ENCODE measurements at places on chromosomes 7 and 10.

DNA sequence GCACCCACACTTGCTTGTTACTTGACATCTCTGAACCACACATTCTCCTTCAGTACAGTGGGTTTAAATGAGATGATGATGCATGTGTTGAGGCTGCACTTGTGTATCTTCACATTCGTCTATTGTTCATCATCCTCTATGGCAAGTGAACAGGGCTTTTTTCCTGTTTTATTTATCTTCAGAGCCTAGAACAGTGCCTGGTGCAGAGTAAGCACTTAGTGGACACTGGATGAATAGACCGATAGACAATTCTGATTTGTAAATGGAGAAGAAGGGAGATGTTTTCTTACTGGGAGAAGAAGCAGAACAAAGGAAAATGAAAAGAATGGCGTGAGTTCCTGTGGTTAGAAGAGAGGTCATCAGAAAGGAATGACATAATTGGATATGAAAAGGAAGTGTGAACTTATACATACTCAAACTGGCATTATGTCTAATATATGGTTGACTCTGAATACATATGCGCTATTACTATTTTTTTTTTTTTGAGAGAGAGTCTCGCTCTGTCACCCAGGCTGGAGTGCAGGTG is 99.7 kb downstream of the AVL9 start:
- no peak for DNase-seq

DNA sequence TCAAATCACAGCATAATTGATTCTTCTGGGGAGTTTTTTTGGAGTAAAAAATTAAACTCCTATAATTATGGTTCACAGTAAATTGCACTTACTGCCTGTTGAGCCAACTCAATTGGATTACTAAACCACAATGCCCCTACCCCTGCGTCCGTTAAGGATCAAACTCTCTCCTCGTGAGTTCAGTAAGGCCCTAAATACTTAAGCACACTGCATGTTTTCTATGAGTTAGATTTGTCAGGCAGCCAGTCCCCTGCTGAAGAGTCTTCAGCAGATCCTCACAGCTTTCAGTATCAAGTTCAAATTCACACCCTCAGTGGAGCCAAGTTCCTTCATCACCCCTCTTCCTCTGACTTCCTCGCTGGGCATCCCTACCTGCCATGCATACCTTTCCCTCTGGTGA is 275.0 kb upstream of the BMPER start:
- no peak for DNase-seq

GRCh38 chr7:26006426-26006825 is 145.6 kb upstream of the NFE2L3 start:
- no peak for DNase-seq

- DNase-seq, result no peak
Observed at GRCh38 chr10:17836942-17837341, 27.8 kb downstream of the MRC1 start.

- DNase-seq, result no peak
Observed at GRCh38 chr10:103763374-103764202, 91.8 kb downstream of the SH3PXD2A start.

DNA sequence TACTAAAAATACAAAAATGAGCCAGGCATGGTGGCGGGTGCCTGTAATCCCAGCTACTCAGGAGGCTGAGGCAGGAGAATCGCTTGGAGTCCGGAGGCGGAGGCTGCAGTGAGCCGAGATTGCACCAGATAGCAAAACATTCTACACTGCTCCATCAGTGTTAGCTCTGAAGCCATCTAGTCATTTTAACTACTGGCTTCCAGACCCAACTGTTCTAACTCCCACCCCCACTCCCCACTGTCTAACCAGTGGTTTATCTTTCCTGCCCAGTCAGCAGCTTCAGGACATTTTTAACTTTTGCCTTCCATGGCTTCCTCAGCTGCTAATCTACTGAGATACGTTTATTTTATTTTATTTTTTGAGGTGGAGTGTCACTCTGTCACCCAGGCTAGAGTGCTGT is 6.2 kb upstream of the FRAT1 start:
- no peak for DNase-seq

DNA sequence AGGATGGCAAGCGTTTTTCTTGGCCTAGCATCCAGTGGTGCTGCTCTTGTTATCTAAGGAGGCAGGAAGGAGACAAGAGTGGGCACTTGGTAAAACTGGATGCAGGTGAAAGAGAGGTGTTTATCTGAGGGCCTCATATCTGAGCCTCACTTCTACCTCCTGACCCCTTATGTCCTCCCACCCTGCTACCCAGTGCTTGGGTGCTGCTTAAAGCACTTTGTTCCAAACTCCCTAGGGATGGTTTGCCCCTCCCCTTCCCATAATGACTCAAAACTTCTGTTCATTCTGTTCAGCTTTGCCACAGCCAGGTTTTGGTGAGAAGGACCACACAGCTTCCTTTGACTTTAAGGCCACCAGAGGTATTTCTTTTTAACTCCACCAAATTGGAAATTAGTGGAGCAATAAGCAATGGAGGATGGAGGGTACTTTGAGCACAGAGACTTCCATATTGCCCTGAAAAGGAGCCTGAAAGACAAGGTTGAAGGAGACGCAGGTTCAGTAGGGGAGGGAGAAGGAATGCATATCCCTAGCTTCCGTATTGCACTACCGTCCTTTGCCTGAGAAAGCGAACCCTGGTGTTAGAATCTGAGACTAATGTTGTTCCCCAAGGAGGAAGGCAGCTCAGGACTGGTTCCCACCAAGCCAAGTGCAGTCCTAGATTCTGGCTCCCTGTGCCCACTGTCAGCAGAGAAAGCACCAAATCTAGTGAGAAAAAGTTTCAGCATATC is 30.1 kb downstream of the ENTPD1 start:
- no peak for DNase-seq

- DNase-seq, result peak; percentile 36
Observed at GRCh38 chr7:92685136-92686042, 95.2 kb upstream of the FAM133B start.

DNA sequence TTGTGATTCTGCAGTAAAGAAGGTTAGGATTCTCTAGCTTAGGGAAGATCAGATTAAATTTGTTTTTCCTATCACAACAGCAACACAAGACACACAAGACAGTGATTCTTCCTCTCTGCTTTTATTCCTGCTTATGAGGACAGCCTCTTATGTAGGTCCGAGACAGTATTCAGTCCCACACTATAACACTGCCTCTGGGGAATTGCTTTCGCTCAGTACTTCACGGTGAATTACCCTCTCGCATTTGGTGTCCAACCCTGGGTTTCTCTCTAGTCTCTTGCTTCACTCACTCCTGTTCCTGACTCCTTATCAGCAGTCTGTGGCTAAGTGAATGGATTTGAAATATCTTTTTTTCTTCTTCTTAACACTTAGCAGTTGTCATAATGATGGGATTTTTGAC is 1.7 kb downstream of the HIF1AN start:
- no peak for DNase-seq

DNA sequence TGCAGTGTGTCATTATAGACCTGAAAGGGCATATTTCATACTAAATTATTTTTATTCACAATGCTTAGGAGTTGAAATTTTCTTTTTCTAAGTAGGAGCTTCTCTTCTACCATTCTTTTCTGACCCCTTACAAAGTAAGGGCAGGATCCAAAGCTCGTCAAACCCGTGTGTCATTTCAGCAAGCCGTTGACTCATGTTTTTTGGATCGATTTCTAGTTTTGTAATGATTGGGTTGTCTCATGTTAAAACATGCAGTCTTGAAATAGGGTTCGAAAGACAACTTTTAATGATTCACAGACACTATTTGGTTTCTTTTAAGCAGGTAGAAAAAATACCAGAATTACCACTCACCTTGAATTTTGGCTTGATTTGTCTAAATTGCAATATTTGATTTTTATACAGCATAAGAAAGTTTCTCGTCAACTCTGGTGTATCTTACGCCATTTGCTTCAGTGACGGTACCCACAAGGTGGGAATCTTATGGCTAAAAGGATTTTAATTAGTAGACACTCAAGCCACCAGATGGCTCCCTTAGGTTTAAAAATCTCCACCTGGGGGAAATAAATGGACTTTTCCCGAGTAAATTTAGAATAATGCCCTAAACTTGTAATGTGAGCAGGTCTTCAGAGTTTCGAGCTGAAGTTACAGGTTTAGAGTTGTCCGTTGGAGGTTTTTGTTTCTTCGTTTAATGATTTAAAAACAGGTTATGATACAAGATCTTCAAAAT is 283.4 kb downstream of the CCDC3 start:
- DNase-seq, result no peak

DNA sequence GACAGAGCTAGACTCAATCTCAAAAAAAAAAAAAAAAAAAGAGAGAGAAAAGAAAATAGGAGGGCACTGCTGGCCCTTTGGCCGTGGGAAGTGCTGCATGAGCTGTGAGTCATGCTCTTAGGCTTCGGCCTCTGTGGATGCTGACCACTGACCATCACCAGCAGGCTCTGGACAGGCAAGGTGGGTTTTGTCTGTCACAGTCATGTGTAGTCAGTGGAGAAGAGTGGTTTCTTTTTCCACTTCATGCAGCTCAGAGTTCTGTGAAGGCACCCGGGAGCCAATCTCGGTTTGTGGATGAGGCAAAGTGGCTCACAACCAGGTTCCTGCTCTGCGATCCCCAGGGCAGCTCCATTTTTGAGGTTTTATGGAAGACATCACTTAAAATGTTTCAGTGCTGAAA is 58.1 kb downstream of the PRTFDC1 start:
- DNase-seq, result no peak

DNA sequence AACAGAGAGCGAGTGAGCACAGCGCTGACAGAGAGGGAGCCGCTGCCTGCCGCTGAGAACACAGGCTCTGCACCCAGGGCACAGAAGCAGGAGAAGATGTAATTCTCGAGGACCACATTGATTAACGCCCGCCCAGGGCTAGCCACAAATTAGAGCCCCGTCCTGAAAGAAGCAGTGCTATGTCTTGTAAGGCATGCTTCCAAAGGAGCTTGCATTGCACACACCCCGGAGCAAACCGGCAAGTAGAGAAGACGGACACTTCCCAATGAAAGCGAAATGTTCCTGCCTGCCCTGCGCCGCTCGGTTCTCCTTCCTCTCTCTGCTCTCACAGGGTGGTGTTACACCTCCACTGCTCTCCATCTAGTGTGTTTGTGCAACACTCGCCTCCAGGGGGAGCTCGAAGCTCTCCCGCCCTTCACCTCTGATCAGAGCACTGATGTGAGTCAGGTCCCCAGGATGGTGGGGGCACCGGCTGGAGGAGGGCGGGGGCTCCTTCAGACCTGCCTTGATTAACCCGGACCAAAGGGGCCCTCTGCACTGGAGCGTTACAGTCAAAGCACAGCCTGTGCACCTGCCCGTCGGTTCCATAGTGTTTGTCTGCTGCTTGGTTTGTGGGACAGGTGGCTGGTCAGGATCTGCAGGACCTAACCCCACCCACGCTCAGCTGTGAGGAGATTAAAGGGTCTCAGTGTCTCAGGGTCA is 316.5 kb downstream of the ADARB2 start:
- peak; percentile 40 for DNase-seq

DNA sequence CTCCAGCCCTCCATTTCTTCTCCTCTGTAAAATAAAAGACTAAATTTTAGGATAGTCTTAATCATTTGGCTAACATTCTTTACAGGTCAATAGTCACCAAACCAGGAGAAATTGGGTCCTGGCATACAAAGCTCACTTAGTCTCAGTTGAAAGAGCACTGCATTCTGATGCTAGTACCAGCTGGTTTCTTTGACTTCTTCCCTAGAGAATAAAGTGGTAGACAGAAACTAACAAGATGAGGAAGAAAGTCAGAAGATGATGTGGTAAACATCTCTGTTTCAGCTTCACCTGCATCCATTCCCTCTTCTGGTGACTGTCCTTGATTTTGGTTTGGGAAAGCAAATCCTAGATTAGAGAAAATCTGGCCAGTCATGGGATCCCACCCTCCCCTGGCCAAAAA is 37.2 kb downstream of the NKX2-3 start:
- DNase-seq, result no peak

GRCh38 chr7:135801045-135801693 is 52.6 kb upstream of the FAM180A start:
- peak; percentile 14 for DNase-seq

DNA sequence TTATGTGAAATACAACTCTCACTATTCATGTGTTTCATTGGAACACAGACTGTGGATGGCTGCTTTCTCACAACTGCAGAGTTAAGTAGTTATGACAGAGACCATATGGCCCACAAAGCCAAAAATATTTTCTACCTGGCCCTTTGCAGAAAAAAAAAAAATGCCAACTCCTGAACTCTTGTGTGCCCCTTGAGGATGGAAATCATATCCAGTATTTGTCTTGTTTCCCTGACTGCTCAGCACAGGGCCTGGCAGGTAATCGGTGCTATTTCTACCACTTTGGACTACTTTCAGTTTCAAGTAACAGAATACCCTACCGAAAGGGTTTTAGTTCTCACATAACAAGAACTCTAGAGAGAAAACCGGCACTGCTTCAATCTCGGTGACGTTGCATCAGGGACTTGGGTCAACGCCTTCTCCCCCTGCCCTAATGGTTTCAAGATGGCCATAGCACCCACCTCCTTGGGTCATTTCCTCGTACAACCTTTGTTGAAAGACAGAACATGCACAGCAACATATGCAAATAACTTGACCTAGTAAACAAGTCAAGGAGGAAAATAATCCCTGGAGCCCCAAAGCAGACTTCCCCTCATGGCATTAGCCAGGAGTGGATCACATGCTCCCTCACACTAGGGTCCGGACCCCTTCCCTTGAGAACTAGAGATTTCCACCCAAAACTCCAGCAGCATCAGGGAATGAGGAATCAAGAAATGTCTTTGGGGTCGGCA is 11.8 kb upstream of the GPNMB start:
- no peak for DNase-seq

GRCh38 chr7:133039614-133040013 is 42.3 kb downstream of the CHCHD3 start:
- DNase-seq, result no peak

DNA sequence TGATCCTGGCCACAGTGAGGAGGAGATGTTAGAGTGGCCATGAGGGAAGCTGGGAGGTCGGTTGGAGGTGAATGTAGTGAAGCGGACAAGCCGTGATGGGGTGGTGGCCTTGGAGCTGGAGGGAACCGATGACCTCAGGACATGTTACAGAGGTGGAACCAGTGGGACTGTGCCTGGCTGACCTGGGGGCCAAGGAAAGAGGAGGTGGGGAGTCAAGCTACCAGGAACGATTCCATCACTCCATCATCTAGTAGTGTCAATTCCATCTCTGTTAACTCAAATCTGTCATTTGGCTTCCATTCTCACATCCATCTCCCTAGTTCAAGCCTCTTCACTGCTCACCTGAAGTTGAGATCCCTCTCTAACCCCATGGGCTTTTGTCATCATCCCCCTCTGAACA is 102.4 kb upstream of the LYZL2 start:
- no peak for DNase-seq

- no peak for DNase-seq
Observed at GRCh38 chr7:113161050-113161449, 42.7 kb upstream of the SMIM30 start.

DNA sequence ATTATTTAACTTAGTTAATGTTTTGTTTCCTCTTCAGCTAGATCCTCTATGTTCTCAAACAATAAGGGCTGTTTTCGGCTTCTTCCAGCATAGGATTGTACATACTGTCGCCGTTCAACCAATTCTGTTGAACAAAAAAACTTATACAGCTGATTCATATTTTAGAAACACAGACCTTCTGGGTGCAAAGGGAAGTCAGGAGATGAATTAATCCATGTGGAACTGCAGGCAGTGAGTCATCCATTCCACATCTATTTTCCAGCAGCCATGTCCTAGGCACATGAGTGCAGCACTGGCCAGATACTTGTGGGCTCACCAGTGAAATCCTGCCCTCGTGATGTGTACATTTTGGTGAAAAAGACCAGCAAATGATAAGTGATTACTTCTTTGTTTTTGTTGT is 163.2 kb downstream of the JAZF1 start:
- no peak for DNase-seq

Data from activated T-cell treated with anti-CD3 and anti-CD28 coated beads for 4 hours (primary cell).